ENCODE measurements at places on chromosomes 11 and 22.

DNA sequence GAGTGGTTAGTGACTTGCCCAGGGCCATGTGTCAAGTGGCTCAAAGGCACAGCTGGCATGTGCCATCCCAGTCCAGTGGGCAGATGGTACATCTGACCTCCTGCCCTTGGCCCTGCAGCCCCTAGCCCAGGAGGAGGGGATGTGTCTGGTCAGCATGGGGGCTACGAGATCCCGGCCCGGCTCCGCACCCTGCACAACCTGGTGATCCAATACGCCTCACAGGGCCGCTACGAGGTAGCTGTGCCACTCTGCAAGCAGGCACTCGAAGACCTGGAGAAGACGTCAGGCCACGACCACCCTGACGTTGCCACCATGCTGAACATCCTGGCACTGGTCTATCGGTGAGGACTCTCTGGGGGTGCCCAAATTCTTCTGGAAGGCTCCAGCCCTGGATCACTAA lies 5.7 kb upstream of the RAB1B start:
- no peak for DNase-seq

DNA sequence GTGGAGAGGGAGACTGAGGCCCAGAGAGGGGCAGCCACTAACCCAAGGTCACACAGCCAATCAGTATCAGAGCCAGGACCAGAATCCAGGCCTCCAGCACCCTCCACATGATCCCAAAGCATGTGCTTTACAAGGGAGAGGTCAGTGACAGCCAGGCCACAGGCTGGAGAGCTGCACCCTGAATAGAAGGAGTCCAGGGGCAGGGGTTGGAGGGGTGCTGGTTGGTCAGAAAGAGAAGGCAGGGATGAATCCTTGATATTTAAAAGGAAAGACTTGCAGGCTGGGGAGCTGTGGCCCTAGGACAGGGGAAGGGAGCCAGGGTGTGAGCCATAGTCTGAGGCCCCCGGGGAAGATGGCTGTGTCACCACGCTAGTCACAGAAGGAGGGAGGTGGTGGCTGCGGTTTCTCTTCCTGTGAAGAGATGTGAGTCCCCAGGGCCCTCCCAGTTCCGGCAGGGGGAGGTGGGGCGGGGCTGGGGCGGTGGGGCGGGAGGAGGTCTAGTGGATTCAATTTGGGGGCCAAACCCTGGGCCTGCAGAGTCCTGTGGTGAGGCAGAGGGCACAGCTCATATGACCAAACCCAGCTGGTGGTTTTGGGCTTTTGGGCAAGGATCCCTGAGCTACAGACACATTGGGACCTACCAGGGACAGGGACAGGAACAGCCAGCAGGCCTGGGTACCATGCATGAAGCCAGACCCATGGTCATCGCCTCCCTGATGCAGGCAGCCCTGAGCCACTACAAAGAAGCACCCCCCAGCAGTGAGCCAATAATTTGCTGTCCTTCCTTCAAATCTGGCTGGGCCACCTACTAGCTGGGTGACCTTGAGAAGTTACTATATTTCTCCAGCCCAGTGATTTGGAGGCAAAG lies 14.0 kb downstream of the RAC2 start:
- DNase-seq = no peak

DNA sequence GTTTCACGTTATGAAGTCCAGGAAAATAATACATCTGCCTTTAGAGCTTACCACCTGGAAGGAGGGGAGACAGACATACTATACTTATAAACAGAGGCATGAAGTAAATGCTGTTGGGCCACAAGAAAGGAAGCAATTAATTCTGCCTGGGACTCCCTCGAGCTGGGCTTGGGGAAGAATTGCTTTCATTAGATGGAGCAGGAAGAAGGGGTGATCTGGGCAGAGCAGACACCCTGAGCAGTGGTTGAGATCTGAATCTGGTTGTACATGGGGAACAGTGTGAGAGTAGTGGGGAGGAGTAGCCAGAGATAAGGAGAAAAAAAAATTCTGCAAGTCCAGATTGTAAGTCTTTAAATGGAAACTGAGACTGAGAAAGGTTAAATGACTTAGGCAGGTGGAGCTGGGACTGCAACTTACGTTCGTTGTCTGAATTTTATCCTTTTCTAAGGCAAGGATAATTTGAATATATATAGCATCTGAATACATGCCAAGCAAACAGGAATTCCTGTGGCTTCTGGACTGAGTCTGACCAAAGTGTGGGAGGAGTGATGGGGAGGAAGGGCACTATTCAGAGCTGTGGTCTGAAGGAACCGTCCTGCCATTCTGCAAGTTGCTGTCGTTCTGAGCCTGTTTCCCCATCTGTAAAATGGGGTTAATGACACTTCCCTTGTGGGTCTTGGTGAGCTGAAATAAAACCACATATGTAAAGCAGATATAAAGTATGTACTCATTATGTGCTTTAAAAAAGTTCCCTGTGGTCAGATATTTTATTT lies 7.9 kb downstream of the NCAM1 start:
- DNase-seq = peak; percentile 37

DNA sequence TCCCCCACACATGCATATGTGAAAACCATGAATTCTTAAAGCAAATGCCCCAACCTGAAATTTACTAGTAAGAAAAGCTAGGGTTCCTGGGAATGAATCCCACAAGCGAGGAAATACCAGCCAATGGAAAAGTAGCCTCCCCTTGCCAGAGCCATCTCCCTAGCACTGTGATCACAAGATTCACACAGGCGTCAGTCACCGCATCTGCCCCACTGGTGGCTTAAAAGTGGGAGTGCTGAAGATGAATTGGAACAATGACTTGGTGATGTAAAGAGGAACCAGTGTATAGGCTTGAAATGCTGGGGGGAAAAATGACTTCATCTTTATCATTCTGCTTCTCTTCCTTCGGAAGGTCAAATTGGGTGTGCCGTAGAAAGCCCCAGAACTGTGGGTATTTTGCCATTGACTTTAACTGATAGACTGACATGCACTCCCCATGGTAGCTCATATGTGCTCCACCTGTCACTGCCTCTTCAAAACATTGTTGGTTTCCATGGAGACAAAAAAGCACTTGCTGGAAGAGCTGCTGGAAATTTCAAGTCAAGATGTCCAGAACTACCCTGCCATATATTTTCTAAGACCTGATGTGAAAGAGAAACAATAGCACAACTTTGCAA lies 19.2 kb upstream of the ASPHD2 start:
- no peak for DNase-seq

- no peak for DNase-seq
Measured at GRCh38 chr11:17594686-17595192, 47.7 kb downstream of the OTOG start.

- no peak for DNase-seq
Measured at GRCh38 chr11:103109818-103110388, 677 bp downstream of the DYNC2H1 start.

DNA sequence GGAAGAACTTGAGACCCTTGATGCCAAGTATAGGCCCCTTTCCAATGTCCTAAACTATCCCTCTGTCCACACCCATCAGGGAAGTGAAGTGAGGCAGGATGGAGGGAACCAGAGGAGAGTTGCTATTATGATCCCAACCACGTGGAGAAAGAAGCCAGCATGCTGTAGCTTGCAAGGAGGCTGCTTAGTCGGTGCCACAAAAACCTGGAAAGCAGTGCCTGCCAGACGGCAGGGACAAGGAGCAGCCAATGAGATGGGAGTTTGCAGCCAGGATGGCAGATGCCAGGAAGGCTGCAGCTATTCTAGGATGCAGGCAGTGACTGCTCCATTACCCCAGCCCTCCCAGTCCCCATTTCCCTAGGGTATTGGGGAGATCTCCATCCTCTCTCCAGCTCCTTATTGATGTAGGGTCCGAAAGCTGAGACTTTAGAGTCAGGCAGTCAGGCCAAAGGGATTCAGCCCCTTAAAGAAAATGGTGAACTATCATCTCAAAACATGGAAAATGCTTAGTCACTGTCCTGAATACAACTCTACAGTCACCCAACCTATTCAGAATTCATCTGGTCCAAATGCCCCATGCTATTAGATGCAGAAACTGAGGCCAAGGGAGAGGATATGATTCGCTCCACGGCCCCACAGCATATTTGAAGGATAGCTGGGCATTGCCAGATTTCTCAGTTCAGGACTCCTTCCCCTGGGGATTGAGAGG lies 18.4 kb upstream of the LRRC55 start:
- no peak for DNase-seq

DNA sequence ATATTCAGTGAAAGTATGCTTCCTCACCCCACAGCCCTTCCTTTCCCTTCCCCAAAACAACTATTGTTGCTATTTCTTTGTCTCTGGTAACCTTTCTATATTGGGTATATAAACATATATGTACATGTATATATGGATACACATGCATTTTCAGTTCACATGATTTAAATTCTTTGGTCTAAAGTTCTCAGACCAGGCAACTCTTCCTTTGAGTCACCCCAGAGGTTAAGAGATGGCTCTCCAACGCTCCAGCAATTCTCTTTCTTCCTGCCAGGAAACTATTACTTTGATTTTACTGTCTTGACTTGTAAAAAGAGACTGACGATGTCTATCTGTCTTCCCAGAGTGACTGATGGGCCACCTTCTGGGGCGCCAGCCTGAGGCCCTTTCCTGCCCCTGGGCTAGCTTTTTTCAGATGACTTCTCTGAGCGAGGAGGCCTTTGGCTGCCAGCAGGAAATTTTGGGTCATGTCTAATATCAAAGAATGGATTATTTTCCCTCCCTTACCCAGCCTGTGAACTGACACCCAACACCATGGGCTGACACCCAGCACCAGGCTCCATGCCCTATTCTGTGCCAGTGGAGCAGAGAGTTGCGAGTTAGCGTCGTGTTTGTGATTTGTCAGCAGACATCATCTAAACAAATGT lies 14.4 kb upstream of the ST3GAL4 start:
- no peak for DNase-seq

GRCh38 chr22:28934026-28934425 lies 50.7 kb downstream of the ZNRF3 start:
- DNase-seq = no peak

- peak; percentile 77 for DNase-seq
Measured at GRCh38 chr11:126139111-126140091, 72.0 kb downstream of the RPUSD4 start.

DNA sequence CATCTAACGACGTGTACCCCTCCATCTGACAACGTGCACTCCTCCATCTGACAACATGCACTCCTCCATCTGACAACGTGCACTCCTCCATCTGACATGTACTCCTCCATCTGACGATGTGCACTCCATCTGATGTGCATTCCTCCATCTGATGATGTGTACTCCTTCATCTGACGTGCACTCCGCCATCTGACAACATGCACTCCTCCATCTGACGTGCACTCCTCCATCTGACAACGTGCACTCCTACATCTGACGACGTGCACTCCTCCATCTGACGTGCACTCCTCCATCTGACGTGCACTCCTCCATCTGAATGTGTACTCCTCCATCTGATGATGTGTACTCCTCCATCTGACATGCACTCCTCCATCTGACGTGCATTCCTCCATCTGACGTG lies 8.0 kb upstream of the IL17REL start:
- DNase-seq = no peak

DNA sequence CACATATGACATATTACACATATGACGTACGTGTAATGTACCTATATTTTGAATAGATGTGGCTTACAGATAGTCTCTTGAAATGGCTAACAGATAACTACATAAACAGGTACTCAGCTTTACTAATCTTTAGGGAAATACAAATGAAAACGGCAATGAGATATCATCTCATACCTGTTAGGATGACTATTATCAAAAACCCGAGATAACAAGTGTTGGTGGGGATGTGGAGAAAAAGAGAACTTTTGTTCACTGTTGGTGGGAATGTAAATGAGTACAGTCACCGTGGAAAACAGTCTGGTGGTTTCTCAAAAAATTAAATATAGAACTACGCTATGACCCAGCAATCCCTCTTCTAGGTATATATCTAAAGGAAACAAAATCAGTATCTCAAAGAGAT lies 247.6 kb downstream of the ETS1 start:
- no peak for DNase-seq

DNA sequence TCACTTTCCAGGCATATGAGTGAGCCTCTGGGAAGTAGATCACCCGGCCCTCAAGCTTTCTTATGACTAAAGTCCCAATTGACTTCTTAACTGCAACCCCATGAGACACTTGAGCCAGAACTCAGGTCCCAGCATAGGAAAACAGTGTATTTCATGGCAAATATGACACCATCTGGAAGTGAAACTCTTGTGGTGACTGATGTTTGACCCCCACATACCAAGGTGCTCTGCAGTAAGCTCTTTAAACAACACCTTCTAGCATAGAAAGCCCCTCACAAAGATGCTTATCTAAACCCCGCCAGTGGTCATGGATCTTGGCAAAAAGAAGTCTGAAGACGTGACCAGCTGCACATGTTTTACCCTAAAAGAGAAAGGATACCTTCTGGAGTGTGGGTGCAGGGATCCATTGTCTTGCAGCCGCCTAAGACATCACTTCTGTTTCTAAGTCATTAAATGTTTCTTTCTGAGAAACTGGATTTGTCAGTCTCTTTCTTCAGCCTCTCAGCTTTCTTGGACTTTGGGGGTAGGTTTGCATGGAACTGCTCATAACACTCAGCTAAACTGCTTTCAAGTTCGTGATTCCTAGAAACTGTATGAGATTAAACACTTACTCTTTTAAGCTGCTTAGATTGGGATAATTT lies 7.4 kb upstream of the PELI3 start:
- no peak for DNase-seq

- DNase-seq = no peak
Measured at GRCh38 chr22:31569126-31569525, 72.8 kb downstream of the SFI1 start.

DNA sequence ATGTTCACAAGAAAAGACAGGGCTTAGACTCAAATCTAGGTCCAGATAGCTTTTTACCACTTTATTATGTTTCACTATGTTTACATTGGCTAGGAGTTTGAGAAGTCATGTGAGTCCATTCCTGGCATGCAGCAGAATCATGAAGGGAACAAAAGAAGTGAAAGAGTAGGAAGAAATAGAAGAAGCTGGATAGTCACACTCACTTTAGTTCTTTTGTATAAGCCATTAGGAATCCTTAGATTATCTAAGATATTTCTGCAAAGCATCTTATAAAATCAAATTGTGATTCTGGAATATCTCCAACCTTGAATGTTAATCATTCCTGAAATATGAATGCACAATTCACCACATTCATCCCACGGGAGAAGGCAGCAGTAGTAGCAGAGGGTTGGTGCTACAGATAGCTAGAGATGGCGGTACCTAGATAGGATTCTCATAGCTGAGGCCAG lies 31.9 kb downstream of the MAML2 start:
- peak; percentile 74 for DNase-seq

DNA sequence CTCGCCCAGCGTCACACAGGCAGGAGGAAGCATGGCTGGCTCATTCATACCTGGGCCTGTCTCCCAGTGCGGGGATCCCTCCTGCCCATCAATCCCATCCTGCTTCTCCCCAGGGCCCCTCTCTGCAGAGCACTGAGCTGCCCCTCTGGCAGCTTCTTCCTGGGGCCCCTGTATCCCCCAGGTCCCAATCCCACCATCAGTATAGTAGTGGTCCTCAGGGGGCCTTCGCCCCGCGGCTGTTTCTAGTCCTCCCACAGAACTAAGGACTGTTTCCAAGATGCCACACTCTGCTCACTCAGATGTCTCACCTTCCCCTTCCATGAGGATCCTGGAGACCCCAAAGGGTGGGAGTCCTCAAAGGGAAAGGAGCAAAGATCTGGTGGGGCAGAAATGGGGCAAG lies 97.6 kb downstream of the PDE2A start:
- DNase-seq = no peak

GRCh38 chr11:2837096-2837601 lies 48.4 kb downstream of the CDKN1C start:
- no peak for DNase-seq
